SJSA1 (cell line): ENCODE measurements at places on chromosomes 11 and 22. TPM values are rescaled to one million over a fixed set of nuclear protein-coding genes. Genes with fewer than 3 reads are reported as not detected.

Gene ALX4
- 30.3 and 41.6 TPM in 2 replicates for total RNA-seq

Gene IL18
- total RNA-seq = 1.2 and 2.1 TPM in 2 replicates

Gene RIMBP3C
- 0.76 and 0.81 TPM in 2 replicates for total RNA-seq

Gene FBLN1
- total RNA-seq = 25.9 and 38.8 TPM in 2 replicates

DNA sequence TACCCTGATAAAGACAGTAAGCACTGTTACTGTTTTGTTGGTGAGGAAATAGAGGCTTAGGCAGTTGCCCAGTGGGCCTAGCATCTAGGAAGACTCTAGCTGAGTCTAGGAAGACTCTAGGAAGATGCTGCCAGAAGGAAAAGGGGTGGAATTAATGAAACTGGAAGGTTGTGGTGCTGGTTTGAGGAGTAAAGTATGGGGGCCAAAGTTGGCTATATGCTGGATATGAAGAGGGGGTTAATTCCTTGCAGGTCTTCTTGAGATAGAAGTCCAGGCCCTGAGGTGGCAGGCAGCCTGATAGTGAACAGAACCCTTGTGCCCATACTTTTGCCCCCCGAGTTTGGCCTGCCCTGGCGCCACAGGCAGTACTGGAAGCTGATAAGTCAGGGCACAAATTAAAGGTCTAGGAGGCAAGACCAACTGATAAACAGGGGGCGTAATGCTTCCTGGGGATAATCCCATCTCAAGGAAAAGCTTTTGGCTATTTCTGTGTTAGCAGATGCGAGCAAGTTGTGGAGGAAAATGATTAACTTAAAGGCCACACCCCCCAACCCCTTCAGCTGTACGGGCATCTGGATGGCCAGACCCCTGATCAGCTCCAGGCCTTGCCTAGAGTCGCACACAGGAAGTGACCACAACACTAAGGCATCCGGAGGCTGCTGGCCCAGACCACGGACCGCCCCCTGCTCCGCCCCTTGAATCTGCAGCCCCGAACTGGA is 3.1 kb downstream of the ILK start:
- H3K4me1 ChIP-seq = peaks cover 49% of the 10 kb centered on the region
- peaks cover 56% of the 10 kb centered on the region for H3K36me3 ChIP-seq
- peak overlapping the region; percentile 76 for H3K27ac ChIP-seq

DNA sequence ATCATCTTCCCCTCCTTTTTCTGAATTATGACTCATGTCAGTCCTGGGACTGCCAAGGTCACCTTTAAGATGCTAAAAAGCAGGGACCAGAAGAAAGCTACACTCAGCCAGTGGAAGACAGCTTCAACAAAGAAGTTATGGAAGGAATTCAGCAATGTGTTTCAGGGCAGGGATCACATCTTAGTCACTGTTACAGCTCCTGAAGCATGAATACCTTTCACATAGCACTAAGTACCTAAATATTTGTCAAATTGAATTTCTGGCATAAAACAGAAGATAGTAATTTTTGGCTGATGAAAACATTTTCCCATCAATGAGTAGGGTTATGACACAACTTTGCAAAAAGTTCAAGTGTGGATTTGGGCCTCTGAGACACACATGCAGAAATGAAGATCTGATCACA is 5.2 kb downstream of the DDB1 start:
- no peak overlapping the region for H3K27ac ChIP-seq
- no peak for DNase-seq
- peaks cover 93% of the 10 kb centered on the region for H3K36me3 ChIP-seq
- H3K4me1 ChIP-seq = peaks cover 8% of the 10 kb centered on the region

GRCh38 chr11:8097062-8097461 is 16.1 kb downstream of the TUB start:
- H3K27me3 ChIP-seq = no peaks in the 10 kb centered on the region
- H3K27ac ChIP-seq = no peak overlapping the region
- H3K4me1 ChIP-seq = no peaks in the 10 kb centered on the region
- DNase-seq = no peak
- H3K36me3 ChIP-seq = no peaks in the 10 kb centered on the region

- no peaks in the 10 kb centered on the region for H3K4me1 ChIP-seq
- H3K4me3 ChIP-seq = no peak overlapping the region
- H3K27ac ChIP-seq = no peak overlapping the region
These were observed 25.5 kb downstream of the NAV2 start for GRCh38 chr11:19738124-19738523.

DNA sequence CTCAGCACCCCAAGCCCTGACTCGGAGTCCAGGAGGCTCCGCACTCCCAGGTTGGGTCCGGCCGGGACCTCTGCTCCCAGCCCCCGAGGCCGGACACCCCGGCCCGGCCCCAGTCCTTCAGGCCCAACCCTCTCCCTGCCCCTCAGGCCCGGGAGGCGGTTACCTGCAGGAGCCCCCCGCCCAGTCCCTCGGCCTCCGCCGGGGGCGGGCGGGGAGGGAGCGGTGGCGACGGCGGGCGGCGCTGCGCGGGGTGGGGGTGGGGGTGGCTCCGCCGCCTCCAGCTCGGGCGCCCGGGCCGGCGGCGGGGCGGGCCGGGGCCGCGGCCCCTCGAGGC is 310 bp downstream of the TCF20 start:
- peak overlapping the region; percentile 92 for H3K4me3 ChIP-seq
- H3K27me3 ChIP-seq = no peaks in the 10 kb centered on the region
- DNase-seq = no peak
- H3K27ac ChIP-seq = peak overlapping the region; percentile 57
- peaks cover 15% of the 10 kb centered on the region for H3K4me1 ChIP-seq
- peaks cover 4% of the 10 kb centered on the region; the same call in 1 of the 2 replicates for H3K36me3 ChIP-seq

DNA sequence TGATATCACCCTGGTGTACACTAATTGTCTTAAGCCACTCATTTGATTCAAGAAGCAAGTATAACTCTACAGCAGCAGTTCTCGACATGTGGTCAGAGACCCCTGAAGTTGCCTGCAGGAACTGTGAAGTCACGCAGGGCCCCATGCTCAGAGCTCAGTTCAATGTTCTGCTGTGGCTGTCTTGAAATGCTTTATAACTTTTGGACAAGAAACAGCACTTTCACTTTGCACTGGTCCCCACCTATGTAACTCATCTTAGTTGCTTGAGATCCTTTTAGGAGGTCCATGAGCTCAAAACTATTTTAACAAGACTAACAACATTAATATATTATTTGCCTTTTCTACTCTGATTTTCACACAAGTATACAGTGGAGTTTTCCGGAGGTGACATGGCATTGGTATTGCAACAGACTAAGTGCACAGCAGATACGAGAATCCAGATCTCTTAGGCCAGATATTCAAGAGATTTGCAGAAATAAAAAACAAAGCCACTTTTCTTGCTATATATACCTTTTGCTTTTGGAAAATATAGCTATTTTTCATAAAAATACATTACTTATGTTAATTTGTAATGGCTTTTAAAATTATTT is 64.8 kb downstream of the PRR5L start:
- H3K27ac ChIP-seq = peak overlapping the region; percentile 97
- H3K36me3 ChIP-seq = no peaks in the 10 kb centered on the region
- H3K27me3 ChIP-seq = no peaks in the 10 kb centered on the region
- no peak overlapping the region for H3K4me3 ChIP-seq

- H3K36me3 ChIP-seq = no peaks in the 10 kb centered on the region
- no peaks in the 10 kb centered on the region for H3K27me3 ChIP-seq
- no peak overlapping the region for H3K4me3 ChIP-seq
- DNase-seq = no peak
- H3K27ac ChIP-seq = no peak overlapping the region
These were observed 114.8 kb downstream of the TRIM29 start for GRCh38 chr11:120023120-120023519.
